Effector memory CD8-positive, alpha-beta T cell (primary cell): ENCODE measurements at places on chromosomes 13 and 19.
A peak's percentile ranks its signal among the peaks of the same experiment; 100 is the strongest.

DNA sequence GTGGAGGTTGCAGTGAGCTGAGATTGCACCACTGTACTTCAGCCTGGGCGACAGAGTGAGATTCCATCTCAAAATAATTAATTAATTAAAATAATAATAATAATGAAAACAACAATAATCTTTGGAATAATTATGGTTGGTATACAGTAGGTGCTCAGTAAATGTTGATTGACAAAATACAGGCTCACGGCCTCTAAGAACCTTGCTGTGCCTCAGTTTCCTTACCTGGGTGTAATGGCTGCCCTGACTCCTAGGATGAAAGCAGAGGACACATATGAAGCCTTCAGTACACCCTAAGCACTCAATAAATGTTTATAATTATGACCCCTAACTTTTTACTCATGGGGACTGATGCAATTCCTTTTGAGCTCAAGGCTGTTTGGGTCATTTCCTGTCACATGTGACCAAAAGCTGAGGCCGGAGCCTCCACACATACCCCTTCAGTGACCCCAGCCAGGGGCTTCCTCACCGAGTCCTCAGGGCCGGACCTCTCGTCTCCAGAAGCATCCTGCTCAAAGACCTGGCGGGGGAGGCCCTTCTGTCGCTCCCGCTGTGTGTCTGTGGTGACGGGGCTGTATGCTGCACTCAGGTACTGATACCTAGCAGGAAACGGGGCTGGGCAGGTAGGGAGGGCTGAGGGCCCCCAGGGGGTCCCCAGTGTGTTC, 10.5 kb downstream of the DOCK6 start:
- H3K4me3 ChIP-seq = no peak overlapping the region
- no peak overlapping the region for H3K27ac ChIP-seq
- H3K36me3 ChIP-seq = no peaks in the 10 kb centered on the region
- no peak for DNase-seq

- no peaks in the 10 kb centered on the region for H3K4me1 ChIP-seq
- H3K36me3 ChIP-seq = no peaks in the 10 kb centered on the region
- no peak for DNase-seq
- H3K27ac ChIP-seq = no peak overlapping the region
These were observed 468 bp upstream of the SERTM1 start for GRCh38 chr13:36673352-36673751.

GRCh38 chr13:41107584-41108014, 25.0 kb downstream of the KBTBD6 start:
- no peak overlapping the region for H3K27ac ChIP-seq
- no peaks in the 10 kb centered on the region for H3K36me3 ChIP-seq
- no peak overlapping the region for H3K4me3 ChIP-seq
- no peaks in the 10 kb centered on the region for H3K27me3 ChIP-seq
- no peak for DNase-seq

- DNase-seq = no peak
- H3K36me3 ChIP-seq = no peaks in the 10 kb centered on the region
- no peak overlapping the region for H3K4me3 ChIP-seq
- no peaks in the 10 kb centered on the region for H3K4me1 ChIP-seq
These were observed 354.9 kb downstream of the ENOX1 start for GRCh38 chr13:43431841-43432240.

GRCh38 chr13:83450591-83450990, 431.7 kb downstream of the SLITRK1 start:
- no peak for DNase-seq
- H3K4me1 ChIP-seq = no peaks in the 10 kb centered on the region
- H3K27me3 ChIP-seq = no peaks in the 10 kb centered on the region
- no peaks in the 10 kb centered on the region for H3K36me3 ChIP-seq
- H3K27ac ChIP-seq = no peak overlapping the region

DNA sequence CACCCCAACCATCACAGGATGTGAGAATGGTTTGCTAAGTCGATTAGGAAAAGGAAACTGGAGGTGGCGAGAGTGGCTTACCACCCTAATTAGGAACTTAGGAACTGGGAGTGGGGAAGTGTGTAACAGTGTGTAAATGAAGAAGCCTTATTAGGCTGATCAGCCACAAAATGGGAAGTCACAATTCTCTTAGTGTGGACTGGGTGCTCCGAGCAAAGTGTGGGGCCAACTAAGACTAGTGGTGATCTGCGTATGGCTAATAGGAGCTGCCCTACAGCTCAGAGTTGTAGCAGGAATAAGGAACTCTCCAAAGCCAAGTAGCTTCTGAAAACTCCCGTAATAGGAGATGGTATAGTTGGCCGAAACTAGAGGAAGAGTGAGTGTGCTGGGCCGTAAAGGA, 7.6 kb downstream of the SIGLEC11 start:
- no peak for DNase-seq
- no peaks in the 10 kb centered on the region for H3K36me3 ChIP-seq
- peaks cover 39% of the 10 kb centered on the region for H3K27me3 ChIP-seq
- peaks cover 5% of the 10 kb centered on the region for H3K4me1 ChIP-seq
- H3K27ac ChIP-seq = peak overlapping the region; percentile 86
- H3K4me3 ChIP-seq = no peak overlapping the region

- H3K36me3 ChIP-seq = no peaks in the 10 kb centered on the region
- no peaks in the 10 kb centered on the region for H3K27me3 ChIP-seq
- no peak overlapping the region for H3K27ac ChIP-seq
- no peaks in the 10 kb centered on the region for H3K4me1 ChIP-seq
- H3K4me3 ChIP-seq = no peak overlapping the region
- DNase-seq = no peak
These were observed 483.2 kb downstream of the DIAPH3 start for GRCh38 chr13:59680429-59681024.
